ENCODE measurements at places on chromosomes 7 and 10. TPM values are rescaled to one million over a fixed set of nuclear protein-coding genes. Genes with fewer than 3 reads are reported as not detected.

GRCh38 chr10:119663866-119664698 is 12.9 kb downstream of the BAG3 start:
- no peaks in the 10 kb centered on the region for H3K27me3 ChIP-seq
- peak; percentile 13 for DNase-seq
- peak overlapping the region; percentile 87 for H3K27ac ChIP-seq
- H3K4me3 ChIP-seq: peak overlapping the region; percentile 57

DNA sequence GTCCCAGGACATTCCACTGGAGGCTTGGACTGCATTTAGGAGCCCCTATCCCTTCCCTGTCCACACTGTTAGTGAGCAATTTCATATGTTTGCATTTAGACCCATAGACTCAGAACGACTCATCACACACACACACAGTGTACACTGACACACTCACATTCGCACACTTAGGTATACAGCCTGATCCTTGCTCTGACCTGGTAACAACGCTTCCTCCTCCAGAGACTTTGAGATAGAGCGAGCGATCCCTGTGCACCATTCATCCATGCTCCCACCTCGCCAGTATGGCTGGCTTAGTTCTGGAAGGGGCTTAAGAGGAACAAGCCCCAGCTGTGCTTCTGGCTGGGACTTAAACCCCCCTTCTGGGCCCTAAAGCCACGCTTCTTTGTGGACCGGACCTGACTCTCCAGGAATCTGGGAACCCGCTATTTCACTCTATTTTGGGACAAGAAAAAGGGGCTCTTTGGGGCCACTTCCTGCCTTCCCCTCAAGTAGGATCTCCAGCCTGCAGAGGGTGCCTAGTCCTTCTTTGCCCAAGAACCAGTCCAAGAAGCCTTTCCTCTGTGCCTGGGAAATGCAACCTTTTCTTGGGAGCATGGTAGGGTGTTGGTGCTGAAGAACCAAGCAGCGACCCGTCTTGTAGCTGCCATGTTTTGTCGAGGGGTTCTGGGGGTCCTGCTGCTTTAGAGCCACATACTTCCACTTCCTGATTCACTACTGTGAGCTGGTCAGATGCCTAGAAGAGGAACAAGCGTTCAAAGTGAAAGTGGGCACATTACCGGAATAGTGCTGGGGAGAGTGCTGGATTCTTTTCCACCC is 1.1 kb upstream of the HOXA13 start:
- H3K27me3 ChIP-seq: peaks cover 82% of the 10 kb centered on the region
- H3K27ac ChIP-seq: peak overlapping the region; percentile 58
- no peaks in the 10 kb centered on the region for H3K4me1 ChIP-seq
- no peak for DNase-seq

- no peaks in the 10 kb centered on the region for H3K4me1 ChIP-seq
- DNase-seq: no peak
- no peak overlapping the region for H3K27ac ChIP-seq
- peaks cover 4% of the 10 kb centered on the region for H3K27me3 ChIP-seq
- no peak overlapping the region for H3K4me3 ChIP-seq
These were observed 138.5 kb upstream of the MGMT start for GRCh38 chr10:129328546-129328945.

The MSS51 gene
- 3.1 TPM for total RNA-seq

GRCh38 chr7:87154569-87154968 is 2.3 kb downstream of the DMTF1 start:
- peak overlapping the region; percentile 2 for H3K27ac ChIP-seq
- peaks cover 23% of the 10 kb centered on the region for H3K36me3 ChIP-seq
- no peak for DNase-seq

The ADAM22 gene
- total RNA-seq: 1.5 TPM

- H3K36me3 ChIP-seq: no peaks in the 10 kb centered on the region
- no peak for DNase-seq
- no peak overlapping the region for H3K27ac ChIP-seq
- no peak overlapping the region for H3K4me3 ChIP-seq
- H3K4me1 ChIP-seq: peaks cover 18% of the 10 kb centered on the region
These were observed 36.5 kb downstream of the MCU start for GRCh38 chr10:72728462-72728861.

The KLF14 gene
- not detected for total RNA-seq

GRCh38 chr7:136027160-136027559 is 50.0 kb upstream of the MTPN start:
- H3K4me3 ChIP-seq: no peak overlapping the region
- H3K27me3 ChIP-seq: peaks cover 1% of the 10 kb centered on the region
- H3K27ac ChIP-seq: no peak overlapping the region

- no peaks in the 10 kb centered on the region for H3K36me3 ChIP-seq
- no peak overlapping the region for H3K4me3 ChIP-seq
- no peak for DNase-seq
- H3K27me3 ChIP-seq: peaks cover 11% of the 10 kb centered on the region
- no peak overlapping the region for H3K27ac ChIP-seq
These were observed 331.5 kb upstream of the AKR1E2 start for GRCh38 chr10:4494551-4494950.

- no peaks in the 10 kb centered on the region for H3K27me3 ChIP-seq
- H3K36me3 ChIP-seq: no peaks in the 10 kb centered on the region
- H3K27ac ChIP-seq: no peak overlapping the region
These were observed 861.1 kb downstream of the TYW1 start for GRCh38 chr7:67857698-67858097.

The BLNK gene
- total RNA-seq: not detected
